AG04449 (cell line): ENCODE measurements at places on chromosomes 1 and 21.

- no peak for DNase-seq
Measured at GRCh38 chr1:6386371-6386949, 7.1 kb downstream of the ACOT7 start.

DNA sequence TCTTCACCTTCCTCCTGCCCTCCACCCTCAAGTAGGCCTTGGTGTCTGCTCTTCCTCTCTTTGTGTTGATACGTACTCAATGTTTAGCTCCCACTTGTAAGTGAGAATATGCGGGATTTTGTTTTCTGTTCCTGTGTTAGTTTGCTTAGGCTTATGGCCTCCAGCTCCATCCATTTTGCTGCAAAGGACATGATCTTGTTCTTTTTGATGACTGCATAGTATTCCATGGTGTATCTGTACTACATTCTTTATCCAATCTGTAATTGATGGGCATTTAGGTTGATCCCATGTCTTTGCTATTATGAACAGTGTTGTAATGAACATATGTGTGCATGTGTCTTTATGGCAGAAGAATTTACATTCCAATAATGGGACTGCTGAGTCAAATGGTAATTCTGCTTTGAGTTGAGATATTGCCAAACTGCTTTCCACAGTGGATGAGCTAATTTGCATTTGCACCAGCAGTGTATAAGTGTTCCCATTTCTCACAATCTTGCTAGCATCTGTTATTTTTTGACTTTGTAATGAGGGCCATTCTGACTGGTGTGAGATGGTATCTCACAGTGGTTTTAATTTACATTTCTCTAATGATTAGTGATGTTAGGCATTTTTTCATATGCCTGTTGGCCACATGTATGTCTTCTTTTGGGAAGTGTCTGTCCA lies 272.7 kb downstream of the SDCCAG8 start:
- no peak for DNase-seq

DNA sequence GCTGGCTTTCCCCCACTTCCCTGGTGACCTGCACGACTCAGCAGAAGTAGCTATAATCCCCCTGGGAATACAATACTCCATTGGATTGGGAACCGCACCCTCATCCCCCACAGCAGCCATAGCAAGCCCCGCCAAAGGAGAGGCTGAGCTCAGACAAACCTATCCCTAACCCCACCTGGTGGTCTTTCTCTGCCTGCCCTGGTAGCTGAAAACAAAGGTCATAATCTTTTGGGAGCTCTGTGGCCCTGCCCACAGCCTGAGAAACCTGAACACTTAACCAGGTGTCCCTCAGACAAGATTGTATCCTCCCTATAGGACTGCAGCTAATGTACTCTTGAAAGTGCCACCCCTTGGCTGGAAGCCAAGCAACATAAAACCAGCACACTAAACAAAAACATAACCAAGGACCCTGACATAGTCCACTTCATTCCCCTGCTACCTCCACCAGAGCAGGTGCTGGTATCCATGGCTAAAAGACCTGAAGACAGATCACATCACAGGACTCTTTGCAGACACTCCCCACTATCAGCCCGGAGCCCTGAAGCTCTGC lies 71.6 kb upstream of the RUNX1 start:
- DNase-seq, result no peak

DNA sequence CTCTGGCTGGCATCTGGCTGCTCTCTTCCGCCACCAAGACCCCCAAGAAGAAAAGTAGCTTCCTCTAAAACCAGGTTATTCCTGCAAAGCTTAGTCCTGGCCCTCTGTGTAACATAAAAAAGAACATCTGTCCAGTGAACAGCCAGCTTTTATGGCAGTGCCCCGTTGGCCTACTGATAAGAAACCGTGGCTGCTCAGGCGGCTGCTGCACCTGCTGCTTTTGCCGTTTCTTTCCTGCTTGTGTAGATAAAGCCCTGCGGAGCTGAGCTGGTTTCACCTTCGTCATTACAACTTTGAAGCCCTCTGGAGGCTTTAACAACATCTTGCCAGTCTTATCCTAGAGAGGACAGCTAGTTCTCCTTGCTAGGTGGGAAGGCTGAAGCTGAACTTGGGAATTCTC lies 20.5 kb downstream of the ELAPOR1 start:
- DNase-seq, result no peak

DNA sequence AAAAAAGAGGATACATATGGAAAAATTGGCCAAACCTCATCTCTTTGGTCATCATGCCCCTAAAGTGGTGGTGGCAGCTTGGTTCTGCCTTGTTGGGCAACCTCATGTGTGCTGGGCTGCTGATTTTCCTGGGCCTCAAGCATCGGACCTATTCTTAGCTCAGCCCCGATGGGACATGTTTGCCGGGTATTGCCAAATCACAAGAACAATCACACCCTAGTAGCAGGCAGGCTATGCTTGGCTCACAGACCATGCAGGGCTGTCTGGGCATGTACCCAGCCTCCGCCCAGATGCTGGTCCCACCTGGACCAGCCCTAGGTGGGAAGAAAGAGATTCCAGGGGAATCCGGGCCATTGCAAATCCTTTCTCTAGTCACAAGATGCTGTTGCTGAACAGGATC lies 189.4 kb upstream of the FGGY start:
- no peak for DNase-seq

GRCh38 chr21:36690628-36691554 lies 8.0 kb upstream of the SIM2 start:
- no peak for DNase-seq

GRCh38 chr1:185601189-185601588 lies 133.0 kb upstream of the HMCN1 start:
- DNase-seq, result no peak

DNA sequence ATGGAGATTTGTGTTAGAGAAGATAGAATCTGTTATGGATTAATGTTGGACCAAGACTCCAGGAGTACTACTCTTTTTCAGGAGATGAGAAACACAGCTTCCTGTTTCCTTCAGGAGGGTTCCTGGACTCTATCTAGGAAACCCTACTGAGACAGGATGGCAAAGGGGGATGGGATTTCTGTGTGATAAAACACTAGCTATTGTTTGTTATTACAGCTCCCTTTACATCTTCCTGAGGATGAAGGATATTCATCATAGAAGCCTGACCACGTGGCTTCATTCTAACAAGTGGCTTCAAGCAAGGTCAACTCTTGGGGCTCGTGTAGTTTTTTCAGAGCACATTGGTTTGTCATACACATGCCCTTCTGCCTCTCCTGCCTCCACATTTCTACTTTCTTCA lies 33.3 kb downstream of the RGL1 start:
- no peak for DNase-seq

DNA sequence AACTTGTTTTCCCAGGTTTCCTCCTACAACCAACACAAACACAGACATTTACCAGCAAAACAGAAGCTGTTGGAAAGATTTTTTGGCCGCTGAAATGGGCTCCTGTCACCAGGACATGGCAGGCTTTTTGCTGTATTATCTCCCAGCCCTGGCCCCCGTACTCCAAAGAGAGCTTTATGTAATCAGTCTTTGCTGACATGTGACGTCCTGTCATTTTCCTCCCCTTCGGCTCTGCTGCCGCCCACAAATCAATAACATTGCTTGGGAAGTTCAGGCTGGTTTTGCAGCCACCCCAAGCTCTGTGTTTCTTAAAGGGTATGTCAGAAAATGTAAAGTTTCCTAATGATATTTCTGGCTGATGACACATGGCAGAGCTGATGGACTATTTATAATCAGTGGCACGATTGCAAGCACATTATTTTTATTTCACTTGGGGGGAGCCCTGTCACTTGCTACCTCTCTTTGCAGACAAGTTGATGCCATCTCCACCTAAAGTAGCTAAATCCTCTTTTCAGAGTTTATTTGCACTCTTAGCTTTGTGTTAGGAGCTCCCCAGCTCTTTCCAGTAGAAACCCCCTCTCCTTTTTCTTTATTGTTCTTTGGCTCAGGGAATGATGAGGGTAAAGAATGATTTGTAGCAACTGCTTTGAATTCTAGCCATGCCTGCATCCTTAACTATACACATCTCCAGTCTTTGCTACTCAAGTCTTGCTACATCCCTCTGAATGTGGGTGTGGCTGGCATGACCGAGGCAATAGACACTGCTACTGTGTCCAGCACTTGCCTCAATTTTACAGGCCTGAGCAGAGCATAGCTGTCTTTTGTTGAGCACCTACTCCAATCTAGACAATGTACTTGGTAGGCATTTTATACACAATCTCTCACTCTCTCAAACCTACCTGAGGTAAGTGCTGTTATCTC lies 67.3 kb downstream of the ELAVL4 start:
- DNase-seq, result no peak

DNA sequence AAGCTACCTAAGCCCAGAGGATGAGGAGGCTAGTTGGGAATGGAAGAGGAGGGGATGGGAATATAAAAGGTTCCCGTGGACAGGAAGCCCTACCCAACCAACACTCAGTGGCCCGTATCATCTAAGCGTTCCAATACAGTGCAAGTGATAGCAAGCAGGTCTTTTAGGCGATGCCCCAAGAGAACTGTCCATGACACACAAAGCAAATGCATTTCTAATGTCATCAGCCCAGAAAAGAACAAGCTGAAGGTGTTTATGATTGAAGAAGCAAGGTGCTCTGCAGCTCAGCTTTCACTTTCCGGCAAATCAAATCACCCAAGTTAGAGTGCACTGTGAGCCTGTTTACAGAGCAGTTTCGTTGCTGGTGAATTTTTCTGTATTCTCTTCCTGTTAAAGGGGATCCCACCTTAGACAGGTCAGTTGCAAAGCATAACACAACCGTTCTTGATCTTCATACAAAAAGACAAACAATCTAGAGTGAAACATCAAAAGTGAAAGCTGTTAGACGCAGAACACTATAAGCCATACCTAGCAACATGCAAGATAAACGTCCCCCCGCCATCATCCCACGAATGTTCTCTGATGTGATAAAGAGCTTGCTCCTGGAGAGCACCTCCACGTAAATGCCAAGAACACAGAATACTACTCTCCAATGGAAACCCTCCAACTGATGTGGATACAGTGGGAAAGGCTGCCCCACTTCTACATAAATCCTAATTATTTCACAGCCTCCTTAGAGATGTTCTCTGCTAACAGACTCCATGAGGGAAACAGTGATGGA lies 54.0 kb downstream of the PGBD5 start:
- DNase-seq, result no peak

GRCh38 chr1:244137725-244138124 lies 86.6 kb downstream of the ZBTB18 start:
- DNase-seq, result peak; percentile 23

DNA sequence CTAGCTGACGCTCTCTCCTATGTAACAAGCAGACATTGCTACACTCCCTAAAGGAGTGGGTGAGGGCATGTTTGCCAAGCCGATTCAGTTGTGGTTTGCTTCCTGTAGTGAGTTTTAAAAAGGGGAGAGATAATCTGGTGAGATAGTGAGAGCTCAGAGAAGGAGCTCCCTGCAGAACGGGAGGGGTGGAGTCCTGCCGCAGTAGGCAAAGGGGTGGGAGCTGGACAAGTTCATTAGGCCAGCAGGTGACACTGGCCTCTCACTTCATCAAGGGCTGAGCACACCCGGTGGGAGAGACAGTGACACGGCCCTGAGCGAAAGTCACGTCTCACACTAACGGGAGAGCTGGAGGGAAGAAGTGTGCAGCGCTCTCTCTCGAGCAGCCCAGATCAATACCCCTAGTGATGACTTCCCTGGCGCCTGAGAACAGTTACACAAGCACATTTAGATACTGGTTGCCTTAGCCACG lies 144.0 kb upstream of the CD34 start:
- DNase-seq, result no peak

- no peak for DNase-seq
Measured at GRCh38 chr1:152048416-152049009, 11.7 kb upstream of the S100A11 start.

GRCh38 chr1:156366378-156367166 lies 2.4 kb upstream of the RHBG start:
- no peak for DNase-seq

GRCh38 chr1:79693441-79694114 lies 687.0 kb upstream of the ADGRL4 start:
- DNase-seq, result no peak

DNA sequence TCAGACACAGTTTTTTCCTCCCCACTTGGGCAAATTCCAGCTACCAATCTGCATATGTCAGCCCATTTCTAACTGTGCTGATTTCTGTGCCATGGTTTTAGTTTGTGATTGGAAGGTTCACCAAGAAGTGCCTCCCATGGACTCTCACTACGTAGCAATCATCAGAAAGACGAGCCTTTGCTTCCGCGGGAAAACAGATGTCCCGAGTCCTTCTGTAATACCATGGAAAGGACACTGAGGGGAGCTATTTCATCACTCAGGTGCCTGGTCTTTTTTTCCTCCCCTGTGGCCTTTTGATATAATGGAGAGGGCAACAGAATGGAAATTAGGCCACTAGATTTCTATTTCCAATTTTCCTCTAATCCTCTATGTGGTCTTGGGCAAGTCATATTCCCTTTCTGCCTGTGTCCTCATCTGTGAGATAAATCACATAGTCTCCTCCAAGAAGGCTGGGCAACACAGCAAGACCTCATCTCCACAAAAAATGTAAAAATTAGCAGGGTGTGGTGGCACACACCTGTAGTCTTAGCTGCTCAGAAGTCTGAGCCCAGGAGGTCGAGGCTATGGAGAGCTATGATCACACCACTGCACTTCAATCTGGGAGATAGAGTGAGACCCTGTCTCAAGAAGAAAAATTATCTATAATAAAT lies 24.8 kb downstream of the LEMD1 start:
- DNase-seq, result no peak

- no peak for DNase-seq
Measured at GRCh38 chr1:114316204-114316603, 162.5 kb upstream of the SYT6 start.

- DNase-seq, result no peak
Measured at GRCh38 chr1:18057623-18058022, 50.0 kb upstream of the IGSF21 start.

- no peak for DNase-seq
Measured at GRCh38 chr1:55384637-55385036, 169.5 kb upstream of the USP24 start.

DNA sequence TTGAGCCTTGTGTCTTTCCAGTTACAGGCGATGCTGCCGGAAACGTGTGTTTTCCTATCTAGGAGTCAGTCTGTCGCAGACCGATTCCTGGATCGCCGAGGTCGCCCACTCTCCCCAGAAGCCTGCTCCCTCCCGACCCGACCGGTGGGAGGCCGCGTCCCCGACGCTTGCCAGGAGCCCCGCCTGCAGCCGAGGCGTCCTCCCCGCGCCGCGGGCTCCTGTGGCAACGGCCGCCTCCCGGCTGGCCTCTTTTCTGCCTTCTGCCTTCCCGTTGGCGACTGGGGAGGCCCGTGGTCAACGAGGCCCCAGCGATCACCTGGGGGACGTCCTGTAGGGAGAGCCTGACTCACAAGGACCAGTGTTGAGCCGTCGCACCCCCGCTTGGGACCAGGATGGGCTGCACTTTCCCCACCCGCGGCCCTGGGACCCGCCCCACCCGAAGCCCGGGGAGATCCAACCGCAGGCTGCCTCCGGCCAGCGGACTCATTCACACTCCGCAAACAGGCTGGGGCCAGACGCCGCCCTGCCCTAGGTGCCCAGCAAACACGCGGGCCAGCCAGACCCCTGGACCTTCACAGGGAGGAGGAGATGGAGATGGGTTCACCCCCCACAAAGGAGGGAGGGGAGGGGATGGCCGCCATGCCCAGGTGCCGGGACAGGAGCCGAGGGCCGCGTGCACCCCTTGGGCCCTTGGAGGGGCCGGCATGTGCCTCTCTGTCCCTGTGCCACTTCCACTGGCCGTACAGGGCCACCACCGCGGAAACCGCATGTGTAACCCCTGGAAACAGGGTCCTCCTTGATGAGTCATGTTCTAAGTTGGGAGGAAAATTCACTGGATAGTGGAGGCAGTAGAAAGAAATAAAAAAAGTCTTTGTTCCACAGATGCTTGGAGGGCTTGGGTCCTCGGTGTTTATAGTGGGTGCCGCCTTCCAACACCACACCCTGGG lies 7.2 kb upstream of the COL6A1 start:
- DNase-seq, result no peak
